ENCODE measurements at places on chromosomes 16 and 17. TPM values are rescaled to one million over a fixed set of nuclear protein-coding genes. Genes with fewer than 3 reads are reported as not detected.

Gene DNAH17
- total RNA-seq: 1.1 TPM

Gene TMEM114
- not detected for total RNA-seq

Gene CDRT15L2
- not detected for total RNA-seq

Gene LCAT
- total RNA-seq: 9.6 TPM

Gene DLG4
- 5.5 TPM for total RNA-seq

Gene CBX8
- total RNA-seq: 2.4 TPM

Gene TBX21
- not detected for total RNA-seq

Gene MYADML2
- not detected for total RNA-seq

Gene TMEM231
- 5.3 TPM for total RNA-seq

Gene ADAM11
- 0.08 TPM for total RNA-seq

Gene GFAP
- not detected for total RNA-seq

Gene G6PC1
- not detected for total RNA-seq

Gene PDILT
- total RNA-seq: not detected

Gene KCNJ12
- 0.08 TPM for total RNA-seq

Gene KRTAP4-9
- total RNA-seq: not detected

Gene ZFP3
- 0.94 TPM for total RNA-seq

Gene USH1G
- 0.27 TPM for total RNA-seq

Gene GPR142
- total RNA-seq: not detected

Gene USP43
- total RNA-seq: 6.9 TPM

Gene RNF112
- 1.0 TPM for total RNA-seq

Gene KRTAP4-3
- not detected for total RNA-seq

Gene HEXIM1
- 15.2 TPM for total RNA-seq

Gene KIF19
- not detected for total RNA-seq

Gene C1QTNF8
- not detected for total RNA-seq

Gene OTOP2
- not detected for total RNA-seq

Gene VASN
- 12.6 TPM for total RNA-seq

Gene HS3ST4
- not detected for total RNA-seq

Gene OMG
- 0.08 TPM for total RNA-seq

Gene HLF
- total RNA-seq: not detected

Gene EFCAB5
- total RNA-seq: not detected

Gene LHX1
- not detected for total RNA-seq

Gene FBXW10B
- total RNA-seq: 0.08 TPM

Gene TEX19
- not detected for total RNA-seq

Gene GOSR1
- total RNA-seq: 17.8 TPM

Gene GRAP
- total RNA-seq: not detected

Gene IRX5
- total RNA-seq: 7.7 TPM

Gene SOX8
- not detected for total RNA-seq

Gene SSTR5
- not detected for total RNA-seq

Gene DHX58
- total RNA-seq: 11.5 TPM

Gene SMIM5
- total RNA-seq: not detected

Gene MFAP4
- total RNA-seq: not detected

Gene POLG2
- 5.8 TPM for total RNA-seq

Gene ZNF594
- total RNA-seq: 2.1 TPM

Gene SPATA22
- not detected for total RNA-seq

Gene CCL14
- not detected for total RNA-seq

Gene TNRC6C
- total RNA-seq: 0.87 TPM

Gene GP1BA
- total RNA-seq: not detected

Gene WFDC1
- total RNA-seq: not detected

Gene TP53TG3C
- total RNA-seq: not detected

All from hair follicular keratinocyte (primary cell).